ENCODE measurements at places on chromosomes 11 and 22. TPM values are rescaled to one million over a fixed set of nuclear protein-coding genes. Genes with fewer than 3 reads are reported as not detected.

Gene OR56A1
- total RNA-seq = not detected

Gene ASCC2
- 45.4 TPM for total RNA-seq

Gene OR2AG2
- total RNA-seq = 0.29 TPM

Gene TMPRSS13
- total RNA-seq = not detected

Gene SCGB2A2
- total RNA-seq = not detected
